ENCODE measurements at places on chromosomes 16 and 17. TPM values are rescaled to one million over a fixed set of nuclear protein-coding genes. Genes with fewer than 3 reads are reported as not detected.

RNF157 gene
- 26.3 TPM for polyA plus RNA-seq

TEKT1 gene
- polyA plus RNA-seq: not detected

- DNase-seq: no peak
Observed at GRCh38 chr17:52537421-52537820, 378.9 kb upstream of the CA10 start.

- DNase-seq: no peak
Observed at GRCh38 chr17:34386343-34386696, 23.3 kb upstream of the CCL1 start.

GRCh38 chr17:63741143-63741407 is 524 bp downstream of the STRADA start:
- DNase-seq: no peak

DNA sequence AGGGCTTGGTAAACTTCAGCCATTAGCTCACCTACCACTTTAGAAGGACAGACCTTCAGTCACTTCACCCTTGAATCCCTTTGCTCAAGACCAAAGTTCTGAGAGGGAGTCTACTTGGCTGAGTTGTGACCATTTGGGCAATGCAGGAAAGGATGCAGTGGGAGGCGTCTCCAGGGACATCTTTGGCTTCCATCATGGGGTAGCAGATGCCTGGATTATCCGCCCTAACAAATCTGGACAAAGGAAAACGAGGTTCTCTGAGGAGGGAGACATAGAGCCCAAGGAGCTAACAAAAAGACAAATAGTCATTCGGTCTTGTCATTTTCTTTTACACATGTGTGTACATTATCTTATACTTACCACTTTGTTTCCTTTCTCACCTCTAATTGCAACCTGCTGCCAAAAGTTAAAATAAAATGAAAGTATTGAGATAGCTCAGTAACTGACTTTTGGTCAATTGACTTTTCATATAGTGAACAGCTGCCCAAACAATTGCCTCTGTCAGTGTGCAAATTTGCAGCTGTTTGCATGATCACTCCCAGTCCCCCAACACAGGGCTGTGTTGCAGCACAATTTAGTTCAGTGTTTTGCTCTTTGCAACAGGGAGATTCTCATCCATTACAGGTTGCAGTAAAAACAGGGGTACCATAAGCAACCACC is 108.9 kb upstream of the EEF2KMT start:
- no peak for DNase-seq
